WTC11 (cell line): ENCODE measurements at places on chromosomes 2 and 18. TPM values are rescaled to one million over a fixed set of nuclear protein-coding genes. Genes with fewer than 3 reads are reported as not detected.

DNA sequence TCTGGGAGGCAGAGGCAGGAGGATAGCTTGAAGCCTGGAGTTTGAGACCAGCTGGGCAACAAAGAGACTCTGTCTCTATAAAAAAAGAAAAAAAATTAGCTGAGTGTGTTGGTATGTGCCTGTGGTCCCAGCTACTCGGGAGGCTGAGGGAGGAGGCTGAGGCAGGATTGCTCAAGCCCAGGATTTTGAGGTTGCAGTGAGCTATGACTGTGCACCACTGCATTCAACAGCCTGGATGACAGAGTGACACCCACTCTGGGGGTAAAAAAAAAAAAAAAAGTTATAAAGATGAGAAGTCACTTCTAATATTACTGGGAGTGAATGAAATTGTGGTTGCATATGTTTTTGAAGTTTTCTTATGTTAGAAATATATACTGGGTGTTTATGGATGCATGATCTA is 71.6 kb downstream of the C2orf74 start:
- no peaks in the 10 kb centered on the region for H3K27me3 ChIP-seq
- H3K36me3 ChIP-seq: peaks cover 52% of the 10 kb centered on the region
- DNase-seq: no peak

- peaks cover 13% of the 10 kb centered on the region for H3K4me1 ChIP-seq
- H3K27me3 ChIP-seq: peaks cover 18% of the 10 kb centered on the region
- H3K36me3 ChIP-seq: no peaks in the 10 kb centered on the region
- no peak for DNase-seq
Measured at GRCh38 chr18:26579941-26580618, 31.7 kb upstream of the KCTD1 start.

DNA sequence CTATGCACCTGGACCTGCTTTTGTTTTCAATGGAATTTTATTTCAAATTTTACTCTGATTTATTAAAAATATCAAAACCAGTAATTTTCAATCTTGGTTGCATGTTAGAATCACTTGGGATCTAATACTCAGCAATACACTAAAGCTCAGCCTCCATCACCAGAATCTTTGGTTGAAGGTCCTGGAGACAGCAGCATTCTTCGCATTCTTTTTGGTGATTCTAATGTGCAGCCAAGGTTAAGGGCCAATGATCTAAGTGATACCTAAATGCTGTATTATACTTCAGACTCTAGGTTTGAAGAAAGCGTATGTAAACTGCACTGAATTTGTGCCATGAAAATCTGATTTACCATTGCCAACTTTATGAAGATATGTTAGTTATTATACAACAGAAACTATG is 493.1 kb downstream of the XIRP2 start:
- no peaks in the 10 kb centered on the region for H3K36me3 ChIP-seq
- no peaks in the 10 kb centered on the region; the same call in none of the 2 replicates for H3K27me3 ChIP-seq
- no peak overlapping the region for H3K4me3 ChIP-seq
- DNase-seq: no peak

DNA sequence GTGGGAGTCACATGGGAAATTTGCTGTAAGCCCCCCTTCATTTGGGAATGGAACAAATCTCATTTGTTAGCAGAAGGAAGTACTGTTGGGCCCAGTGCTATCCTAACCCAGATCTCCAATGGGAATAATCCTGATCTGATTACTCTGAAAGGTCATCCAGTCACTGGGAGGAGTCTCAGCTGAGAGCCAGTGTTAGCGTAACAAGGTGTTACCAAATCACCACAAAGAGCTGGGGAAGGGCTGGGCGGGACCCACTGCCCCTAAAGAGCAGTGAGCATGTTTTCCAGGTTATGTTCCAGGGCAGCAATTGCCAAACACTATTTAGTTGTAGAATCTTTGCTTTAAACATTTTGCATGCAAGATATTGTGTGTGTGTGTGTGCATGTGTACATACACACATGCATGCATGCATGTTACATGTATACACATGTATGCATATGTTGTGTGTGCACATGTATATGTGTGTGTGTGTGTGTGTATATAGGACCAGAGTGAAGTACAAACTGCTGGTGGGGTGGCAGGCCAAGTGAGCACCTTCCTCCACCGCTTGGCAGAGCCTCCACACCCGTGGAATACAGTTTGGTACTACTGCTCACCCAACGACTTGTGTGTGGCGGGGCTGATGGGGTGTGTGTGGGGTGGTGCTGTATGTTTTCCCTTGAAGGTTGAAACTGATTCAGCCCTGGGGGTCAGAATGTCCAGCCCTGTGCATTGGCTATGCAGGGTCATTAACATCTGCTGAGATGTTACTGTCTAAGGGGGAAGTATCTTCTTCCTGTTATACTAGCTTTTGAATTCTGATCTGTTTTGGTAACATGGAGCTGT is 15.2 kb downstream of the INPP5D start:
- H3K4me3 ChIP-seq: no peak overlapping the region
- H3K4me1 ChIP-seq: peaks cover 7% of the 10 kb centered on the region; the same call in 1 of the 2 replicates
- no peaks in the 10 kb centered on the region for H3K27me3 ChIP-seq
- no peak overlapping the region for H3K27ac ChIP-seq
- DNase-seq: no peak

GRCh38 chr2:25576596-25576995 is 96.8 kb downstream of the DTNB start:
- peaks cover 12% of the 10 kb centered on the region; the same call in 1 of the 2 replicates for H3K36me3 ChIP-seq
- H3K27ac ChIP-seq: peak overlapping the region; percentile 65
- no peak for DNase-seq

DNA sequence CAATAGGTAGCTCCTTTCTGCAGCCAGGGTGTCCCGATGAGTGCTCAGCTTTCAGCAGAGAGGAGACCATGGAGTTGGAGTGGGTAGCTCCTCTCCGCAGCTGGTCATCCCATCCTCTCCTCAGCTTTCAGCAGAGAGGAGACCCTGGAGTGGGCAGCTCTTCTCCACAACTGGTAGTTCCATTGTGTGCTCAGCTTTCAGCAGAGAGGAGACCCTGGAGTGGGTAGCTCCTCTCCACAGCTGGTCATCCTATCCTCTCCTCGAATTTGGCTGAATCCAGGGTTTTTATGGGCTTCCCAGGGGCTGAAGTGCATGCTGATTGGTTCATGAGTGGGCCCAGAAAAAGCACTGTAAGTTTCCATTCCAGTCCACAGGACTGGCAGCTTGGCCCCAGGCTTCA is 75.2 kb downstream of the NCOA1 start:
- DNase-seq: no peak
- H3K27me3 ChIP-seq: no peaks in the 10 kb centered on the region
- peaks cover 27% of the 10 kb centered on the region for H3K36me3 ChIP-seq
- no peak overlapping the region for H3K4me3 ChIP-seq
- H3K27ac ChIP-seq: no peak overlapping the region

DNA sequence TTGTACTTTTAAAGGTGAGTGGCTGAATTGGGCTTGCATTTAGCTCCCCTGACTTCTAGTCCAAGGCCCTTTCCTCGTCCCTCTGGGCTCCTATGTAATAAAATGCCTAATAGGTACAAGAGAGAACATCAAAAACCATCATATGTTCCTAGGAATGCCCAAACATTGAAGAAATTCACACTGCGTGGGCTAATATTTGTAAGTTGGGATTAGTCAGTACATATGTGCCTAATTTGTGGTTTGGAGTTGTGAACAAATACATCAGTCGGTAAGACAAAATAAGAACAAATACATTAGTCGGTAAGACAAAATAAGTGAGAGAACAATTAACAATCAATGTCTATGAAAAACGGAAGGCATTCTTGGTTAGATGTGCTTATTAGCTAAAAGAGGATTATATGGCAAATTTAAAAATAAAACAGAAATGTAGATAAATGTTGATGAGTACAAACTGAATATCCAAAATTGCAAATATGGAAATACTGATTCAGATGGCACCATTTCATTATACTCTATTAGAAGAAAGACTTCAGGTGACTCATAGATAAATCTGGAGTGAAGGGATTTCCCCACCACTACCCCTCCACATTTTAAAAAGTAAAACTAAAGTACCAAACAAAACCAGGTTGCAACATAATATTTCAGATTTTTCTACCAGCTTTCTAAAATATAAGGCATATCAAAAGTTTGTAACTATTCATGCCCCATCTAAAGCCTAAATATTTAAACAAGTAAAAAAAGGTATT is 325.4 kb downstream of the ZEB2 start:
- no peak overlapping the region for H3K4me3 ChIP-seq
- no peaks in the 10 kb centered on the region for H3K27me3 ChIP-seq
- H3K27ac ChIP-seq: no peak overlapping the region
- DNase-seq: no peak

The ACKR3 gene
- total RNA-seq: 0.94 to 1.4 TPM (median 1.3 TPM) in 3 replicates
